ENCODE measurements at places on chromosomes 12 and 14. TPM values are rescaled to one million over a fixed set of nuclear protein-coding genes. Genes with fewer than 3 reads are reported as not detected.

The KSR2 gene
- 1.1 TPM for total RNA-seq

DNA sequence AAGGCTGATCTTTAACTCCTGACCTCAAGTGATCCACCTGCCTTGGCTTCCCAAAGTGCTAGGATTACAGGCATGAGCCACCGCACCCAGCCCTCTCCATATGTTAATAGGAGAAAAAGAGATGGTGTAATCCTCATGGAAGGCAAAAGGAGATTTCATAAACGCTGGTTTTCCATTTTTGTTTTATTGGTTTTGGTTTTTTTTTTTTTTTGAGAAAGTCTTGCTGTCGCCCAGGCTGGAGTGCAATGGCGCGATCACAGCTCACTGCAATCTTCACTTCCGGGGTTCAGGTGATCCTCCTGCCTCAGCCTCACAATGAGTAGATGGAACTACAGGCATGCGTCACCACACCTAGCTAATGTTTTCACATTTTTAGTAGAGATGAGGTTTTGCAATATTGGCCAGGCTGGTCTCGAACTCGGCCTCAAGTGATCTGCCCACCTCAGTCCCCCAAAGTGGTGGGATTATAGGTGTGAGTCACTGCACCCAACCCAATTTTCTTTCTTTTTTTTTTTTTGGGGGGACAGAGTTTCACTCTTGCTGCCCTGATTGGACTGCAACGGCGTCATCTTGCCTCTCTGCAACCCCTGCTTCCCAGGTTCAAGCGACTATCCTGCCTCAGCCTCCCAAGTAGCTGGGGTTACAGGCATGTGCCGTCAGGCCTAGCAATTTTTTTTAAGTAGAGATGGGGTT is 8.1 kb downstream of the PTGES3 start:
- no peaks in the 10 kb centered on the region for H3K27me3 ChIP-seq
- no peak overlapping the region for H3K4me3 ChIP-seq
- no peaks in the 10 kb centered on the region for H3K36me3 ChIP-seq
- no peak overlapping the region for H3K27ac ChIP-seq

The DNM1L gene
- 73.1 TPM for total RNA-seq

DNA sequence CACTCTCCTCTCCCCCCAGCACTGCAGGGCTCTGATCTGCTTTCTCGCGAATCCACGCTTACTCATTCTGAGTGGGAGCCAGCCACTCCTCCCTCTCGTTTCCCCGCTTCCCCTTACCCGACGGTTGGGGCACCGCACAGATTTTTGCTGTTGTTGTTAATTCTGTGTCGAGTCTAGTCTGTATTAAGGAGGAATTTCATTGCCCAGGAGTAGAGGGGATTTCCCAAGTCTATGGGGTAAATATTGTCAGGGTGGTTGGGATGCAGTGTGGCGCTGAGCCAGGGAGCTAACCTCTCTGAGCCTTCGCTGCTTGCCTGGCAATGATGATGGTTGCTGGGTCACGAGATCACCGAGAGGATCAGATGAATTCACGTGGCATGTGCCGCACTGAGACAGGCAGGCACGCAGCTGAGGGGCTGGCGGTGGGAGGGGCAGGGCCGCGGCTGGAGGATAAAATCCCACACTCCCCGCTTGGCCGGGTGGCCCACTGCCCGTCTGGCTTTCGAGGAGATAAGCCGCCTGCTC is 18.5 kb downstream of the NCOR2 start:
- H3K4me3 ChIP-seq = peak overlapping the region; percentile 3
- peaks cover 84% of the 10 kb centered on the region for H3K4me1 ChIP-seq
- peak; percentile 88 for DNase-seq
- no peaks in the 10 kb centered on the region for H3K36me3 ChIP-seq
- H3K27ac ChIP-seq = peak overlapping the region; percentile 54
- no peaks in the 10 kb centered on the region for H3K27me3 ChIP-seq

DNA sequence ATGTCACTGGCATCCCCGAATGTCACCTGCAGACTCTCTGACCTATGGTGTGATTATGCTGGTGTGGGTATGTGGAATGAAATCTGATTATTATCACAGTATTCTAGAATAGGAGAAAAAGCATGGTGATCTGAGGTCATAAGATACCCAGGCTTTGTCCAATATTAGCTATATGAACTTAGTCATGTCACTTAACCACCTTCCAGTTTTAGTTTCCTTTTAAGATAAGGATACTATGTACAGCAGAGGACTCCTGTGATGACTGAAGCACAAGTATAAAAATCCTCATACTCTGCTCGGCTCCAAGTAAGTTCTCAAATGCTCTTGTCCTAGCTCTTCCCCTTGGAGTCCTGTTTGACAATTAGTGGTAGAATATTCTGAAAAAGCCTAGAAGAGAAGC is 2.8 kb downstream of the GNS start:
- H3K36me3 ChIP-seq = peaks cover 7% of the 10 kb centered on the region
- peaks cover 12% of the 10 kb centered on the region for H3K4me1 ChIP-seq
- H3K27me3 ChIP-seq = no peaks in the 10 kb centered on the region

- peak; percentile 98 for DNase-seq
- H3K4me3 ChIP-seq = peak within 1 kb of the TSS; percentile 82
- no peaks in the 10 kb centered on the region for H3K27me3 ChIP-seq
- peaks cover 7% of the 10 kb centered on the region for H3K4me1 ChIP-seq
Measured at GRCh38 chr12:12356896-12357718, at the start of gene BORCS5. Gene BORCS5 (plus strand): TSS chr12:12357078. CDS start chr12:12357452, 374 bp downstream.

DNA sequence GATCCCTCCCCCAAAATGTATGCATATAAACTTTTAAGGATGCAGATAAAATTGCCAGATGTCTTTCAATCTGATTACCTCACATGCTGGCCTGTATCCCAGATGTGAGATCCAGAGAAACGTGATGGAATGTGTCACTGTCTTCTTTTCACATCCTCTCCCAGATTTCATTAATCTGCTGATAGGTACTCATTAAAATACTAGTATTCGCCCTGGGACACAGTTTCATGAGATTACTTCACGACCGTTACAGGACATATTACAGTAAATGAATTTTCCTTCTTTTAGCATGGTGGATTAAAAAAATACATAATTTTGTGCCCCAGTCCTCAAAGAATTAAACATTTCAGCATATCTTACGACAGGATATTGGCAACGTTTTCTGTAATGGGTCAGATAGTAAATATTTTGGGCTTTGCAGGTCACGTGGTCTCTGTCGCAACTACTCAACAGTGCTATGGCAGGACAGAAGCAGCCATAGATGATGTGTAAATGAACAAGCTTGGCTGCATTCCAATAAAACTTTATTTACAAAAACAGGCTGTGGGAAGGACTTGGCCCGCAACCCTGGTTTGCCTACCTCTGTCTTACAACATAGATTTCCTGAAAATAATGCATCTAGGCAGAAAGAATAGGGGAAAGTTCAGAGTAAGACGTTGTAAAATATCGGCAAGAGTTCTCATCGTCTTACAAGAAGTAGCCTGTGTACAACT is 156.0 kb upstream of the DIO3 start:
- H3K4me3 ChIP-seq = no peak overlapping the region
- H3K36me3 ChIP-seq = no peaks in the 10 kb centered on the region
- DNase-seq = no peak
- no peak overlapping the region for H3K27ac ChIP-seq
- no peaks in the 10 kb centered on the region for H3K27me3 ChIP-seq

The ZC2HC1C gene
- total RNA-seq = 3.6 TPM

The RHEBL1 gene
- total RNA-seq = 0.36 TPM

The MGP gene
- total RNA-seq = 1,489 TPM

- no peaks in the 10 kb centered on the region for H3K4me1 ChIP-seq
- no peak for DNase-seq
- H3K27ac ChIP-seq = no peak overlapping the region
- H3K27me3 ChIP-seq = no peaks in the 10 kb centered on the region
- H3K4me3 ChIP-seq = no peak overlapping the region
Measured at GRCh38 chr12:12079291-12079690, 8.6 kb downstream of the BCL2L14 start.

DNA sequence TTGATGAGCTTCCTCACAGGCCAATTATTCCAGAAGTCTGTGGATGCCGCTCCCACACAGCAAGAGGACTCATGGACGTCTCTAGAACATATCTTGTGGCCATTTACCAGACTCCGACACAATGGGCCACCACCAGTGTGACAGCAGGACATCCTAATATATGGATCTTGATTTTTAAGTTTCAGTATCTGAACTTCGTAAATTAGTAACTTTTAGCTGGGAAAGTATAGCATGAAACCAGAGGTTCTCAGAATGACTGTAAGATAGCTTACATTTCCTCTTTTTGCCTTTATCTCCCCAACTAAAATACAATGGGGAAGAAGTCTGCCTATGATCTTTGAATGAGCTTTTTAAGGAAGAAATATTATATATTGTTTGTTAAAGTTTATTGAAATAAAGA is 87.0 kb downstream of the DNAI7 start:
- H3K27me3 ChIP-seq = no peaks in the 10 kb centered on the region
- no peak for DNase-seq
- H3K36me3 ChIP-seq = no peaks in the 10 kb centered on the region
- H3K4me1 ChIP-seq = no peaks in the 10 kb centered on the region

- H3K27me3 ChIP-seq = no peaks in the 10 kb centered on the region
- H3K27ac ChIP-seq = no peak overlapping the region
- no peaks in the 10 kb centered on the region for H3K36me3 ChIP-seq
- no peak for DNase-seq
- no peaks in the 10 kb centered on the region for H3K4me1 ChIP-seq
Measured at GRCh38 chr12:78156751-78157150, 326.1 kb downstream of the NAV3 start.

The PIK3C2G gene
- total RNA-seq = 0.66 TPM

The HOXC9 gene
- not detected for total RNA-seq

- H3K36me3 ChIP-seq = no peaks in the 10 kb centered on the region
- H3K4me1 ChIP-seq = peaks cover 9% of the 10 kb centered on the region
- DNase-seq = no peak
- no peak overlapping the region for H3K27ac ChIP-seq
- no peak overlapping the region for H3K4me3 ChIP-seq
- peaks cover 95% of the 10 kb centered on the region for H3K27me3 ChIP-seq
Measured at GRCh38 chr14:28758885-28759652, 7.5 kb upstream of the FOXG1 start.

The KRT75 gene
- total RNA-seq = not detected

DNA sequence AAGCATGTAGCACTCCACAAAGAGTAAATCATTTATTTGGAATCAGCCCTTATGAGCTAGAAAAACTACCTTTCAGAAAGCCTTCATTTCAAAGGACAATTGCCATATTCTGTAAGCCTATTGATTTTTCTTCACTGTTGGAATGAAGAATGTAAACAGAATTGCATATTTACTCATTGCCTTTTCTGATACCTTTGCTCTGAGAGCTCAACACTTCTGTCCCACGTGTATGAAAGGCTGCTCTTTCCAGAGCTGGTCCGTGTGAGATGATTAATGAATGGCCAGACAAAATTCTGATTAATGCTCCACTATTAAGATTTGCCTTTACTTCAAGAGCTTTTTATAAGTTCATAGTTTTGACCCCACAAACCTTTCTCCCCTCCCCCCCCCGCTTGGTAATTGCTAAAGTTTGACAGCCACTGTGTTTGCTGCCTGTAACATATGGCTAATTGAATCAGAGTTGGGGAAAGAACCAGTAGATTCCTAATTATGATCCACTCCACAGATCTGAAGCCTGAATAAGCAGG is 63.0 kb upstream of the PLEKHA5 start:
- H3K27me3 ChIP-seq = no peaks in the 10 kb centered on the region
- DNase-seq = no peak
- no peak overlapping the region for H3K27ac ChIP-seq
- no peak overlapping the region for H3K4me3 ChIP-seq
- no peaks in the 10 kb centered on the region for H3K4me1 ChIP-seq

DNA sequence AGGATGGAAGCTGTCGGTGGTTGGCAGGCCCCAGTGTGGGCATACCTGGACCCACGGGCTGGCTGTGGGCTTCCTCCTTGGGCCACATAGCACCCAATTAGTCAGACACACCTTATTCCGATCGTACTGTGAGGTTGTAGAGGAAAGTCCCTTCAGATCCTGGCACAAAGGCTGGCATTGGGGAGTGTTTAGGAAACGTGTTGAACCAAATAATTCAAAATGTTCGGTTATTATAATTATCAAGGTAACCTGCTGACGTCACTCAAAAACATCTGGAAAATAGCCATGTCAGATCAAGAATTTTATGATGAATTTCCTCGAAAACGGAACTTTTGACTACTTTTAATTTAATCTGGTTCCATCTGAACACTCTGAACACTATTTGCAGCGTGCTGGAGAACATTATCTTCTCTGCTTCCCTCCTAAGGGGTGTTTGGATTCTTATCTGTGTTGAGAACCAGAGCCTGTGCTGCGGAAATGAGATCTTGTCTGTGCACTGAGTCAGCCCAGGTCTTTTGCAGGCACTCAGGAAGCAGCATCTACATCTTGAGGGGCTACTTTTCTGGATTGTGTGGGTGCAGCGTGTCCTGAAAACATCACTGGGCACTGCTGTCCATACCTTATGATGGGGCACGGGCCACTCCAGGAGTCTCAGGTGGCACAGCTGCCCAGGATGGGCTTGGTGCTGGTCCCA is 100.3 kb downstream of the SLC25A47 start:
- DNase-seq = peak; percentile 9
- no peaks in the 10 kb centered on the region for H3K27me3 ChIP-seq
- H3K4me1 ChIP-seq = no peaks in the 10 kb centered on the region
- no peaks in the 10 kb centered on the region for H3K36me3 ChIP-seq
- H3K27ac ChIP-seq = no peak overlapping the region
- H3K4me3 ChIP-seq = no peak overlapping the region

DNA sequence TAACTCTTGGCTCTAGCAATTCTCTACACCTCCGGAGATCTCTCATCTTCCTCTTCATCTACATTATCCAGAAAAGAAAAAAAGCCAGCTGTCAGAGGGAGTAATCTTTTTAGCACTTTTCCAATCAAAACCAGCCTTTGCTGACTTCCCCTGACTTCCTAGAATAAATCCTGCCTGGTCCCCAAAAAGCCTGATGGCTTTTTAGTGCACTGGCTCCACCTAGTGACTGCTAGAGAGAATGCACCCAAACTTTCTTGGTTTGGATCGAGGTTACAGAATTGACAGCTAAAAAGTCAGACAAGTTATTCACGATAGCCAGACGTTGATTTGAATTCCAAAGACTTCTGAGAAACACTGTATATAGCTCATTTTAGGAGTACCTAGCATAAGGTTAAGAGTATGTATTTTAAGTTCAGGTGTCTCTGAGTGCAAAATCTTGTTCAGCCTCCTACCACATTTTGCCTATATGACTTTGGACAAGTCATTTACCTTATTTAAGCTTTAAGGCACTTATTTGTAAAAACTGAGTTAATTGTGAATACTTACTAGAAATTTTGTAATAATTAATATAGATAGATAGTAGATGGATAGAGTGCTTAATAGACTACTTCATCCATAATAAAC is 185.7 kb upstream of the GRIN2B start:
- no peaks in the 10 kb centered on the region for H3K4me1 ChIP-seq
- no peak for DNase-seq
- H3K4me3 ChIP-seq = no peak overlapping the region
- no peaks in the 10 kb centered on the region for H3K27me3 ChIP-seq
- H3K36me3 ChIP-seq = no peaks in the 10 kb centered on the region

The RNF10 gene
- total RNA-seq = 106 TPM

The CLEC2A gene
- not detected for total RNA-seq

- H3K4me3 ChIP-seq = no peak overlapping the region
- peaks cover 3% of the 10 kb centered on the region for H3K36me3 ChIP-seq
- no peak overlapping the region for H3K27ac ChIP-seq
- no peak for DNase-seq
- H3K4me1 ChIP-seq = peaks cover 29% of the 10 kb centered on the region
Measured at GRCh38 chr12:106073179-106073578, 65.6 kb downstream of the NUAK1 start.

GRCh38 chr14:24954037-24954699 is 95.8 kb downstream of the STXBP6 start:
- no peaks in the 10 kb centered on the region for H3K36me3 ChIP-seq
- DNase-seq = no peak
- H3K27ac ChIP-seq = no peak overlapping the region
- H3K27me3 ChIP-seq = no peaks in the 10 kb centered on the region
- H3K4me1 ChIP-seq = peaks cover 32% of the 10 kb centered on the region
